Fibroblast of skin of scalp (primary cell): ENCODE measurements at places on chromosomes 2 and 18.

- peak; percentile 97 for DNase-seq
These were observed 42.2 kb downstream of the BIN1 start for GRCh38 chr2:127064642-127065250.

- DNase-seq, result no peak
These were observed 181.3 kb upstream of the UBE2E3 start for GRCh38 chr2:180799141-180799540.

GRCh38 chr2:25177211-25177611 is 8.8 kb upstream of the POMC start:
- no peak for DNase-seq

- DNase-seq, result no peak
These were observed 1.3 kb downstream of the DUSP2 start for GRCh38 chr2:96143848-96144480.

DNA sequence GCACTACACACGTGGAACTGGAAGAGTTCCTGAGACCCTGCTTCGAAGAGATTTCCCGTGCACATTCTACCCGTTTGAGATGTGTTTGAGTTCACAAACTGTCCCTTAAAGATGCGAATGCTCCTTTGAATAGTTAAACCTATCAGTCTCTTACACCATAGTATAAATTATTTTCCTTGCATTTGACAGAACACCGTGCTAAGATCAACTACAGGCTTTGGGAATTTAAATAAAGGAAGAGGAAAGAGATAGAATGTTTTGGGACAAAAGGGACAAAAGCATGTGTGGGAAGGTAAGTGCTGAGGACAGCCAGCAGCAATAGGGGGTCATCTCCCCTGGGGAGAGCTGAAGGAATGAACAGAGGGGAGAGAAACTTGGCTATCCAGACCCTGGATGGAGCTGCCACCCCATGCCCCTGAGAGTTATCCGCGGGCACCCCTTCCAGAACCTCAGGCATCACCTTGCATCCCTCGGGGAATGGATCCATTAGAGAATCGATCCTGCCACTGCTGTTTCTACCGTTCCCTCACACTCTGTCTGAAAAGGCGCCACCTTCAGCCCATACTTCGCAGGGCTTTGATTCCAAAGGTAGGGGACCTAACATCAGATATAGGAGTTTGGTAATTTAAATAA is 888 bp upstream of the ADCY3 start:
- DNase-seq, result no peak

GRCh38 chr2:82275599-82275998 is 1971.0 kb upstream of the LRRTM1 start:
- no peak for DNase-seq

DNA sequence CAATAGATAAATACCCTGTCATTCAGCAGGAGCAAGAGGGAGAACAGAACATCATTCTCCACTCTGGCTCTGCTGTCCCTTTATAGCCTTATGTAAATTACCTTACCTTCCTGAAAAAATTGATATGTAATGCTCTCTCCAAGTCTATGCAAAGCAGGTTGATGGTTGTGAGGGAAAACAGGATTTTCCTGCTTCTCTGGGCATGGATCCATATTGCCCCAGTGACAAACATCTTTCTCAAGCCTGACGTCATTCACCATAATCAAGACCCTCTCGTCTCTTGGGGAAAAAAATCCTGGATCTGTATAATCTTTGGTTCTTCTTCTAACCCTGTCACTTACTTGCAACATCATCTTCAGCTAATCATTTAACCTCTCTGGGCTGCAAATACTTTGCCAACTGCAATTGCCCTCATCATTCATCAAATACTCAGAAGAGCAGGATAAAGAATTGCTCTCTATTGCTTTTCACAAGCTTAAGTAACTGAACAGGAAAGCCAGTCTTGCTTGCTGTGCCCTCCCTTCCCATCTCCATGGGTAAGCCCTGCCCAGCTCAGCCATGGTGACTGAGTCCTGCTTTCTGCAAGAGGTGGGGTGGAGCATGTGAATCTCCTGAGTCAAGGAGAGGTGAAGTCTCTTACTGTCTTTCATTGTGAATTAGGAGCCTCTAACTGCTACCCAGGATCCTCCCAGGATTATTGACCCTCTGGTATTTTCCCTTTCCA is 123.7 kb upstream of the KLF7 start:
- no peak for DNase-seq

GRCh38 chr2:67650291-67651133 is 253.4 kb downstream of the ETAA1 start:
- DNase-seq, result peak; percentile 93

GRCh38 chr18:48727681-48728080 is 188.8 kb downstream of the CTIF start:
- no peak for DNase-seq

- peak; percentile 15 for DNase-seq
These were observed 199.5 kb downstream of the TTC32 start for GRCh38 chr2:19702267-19702666.

DNA sequence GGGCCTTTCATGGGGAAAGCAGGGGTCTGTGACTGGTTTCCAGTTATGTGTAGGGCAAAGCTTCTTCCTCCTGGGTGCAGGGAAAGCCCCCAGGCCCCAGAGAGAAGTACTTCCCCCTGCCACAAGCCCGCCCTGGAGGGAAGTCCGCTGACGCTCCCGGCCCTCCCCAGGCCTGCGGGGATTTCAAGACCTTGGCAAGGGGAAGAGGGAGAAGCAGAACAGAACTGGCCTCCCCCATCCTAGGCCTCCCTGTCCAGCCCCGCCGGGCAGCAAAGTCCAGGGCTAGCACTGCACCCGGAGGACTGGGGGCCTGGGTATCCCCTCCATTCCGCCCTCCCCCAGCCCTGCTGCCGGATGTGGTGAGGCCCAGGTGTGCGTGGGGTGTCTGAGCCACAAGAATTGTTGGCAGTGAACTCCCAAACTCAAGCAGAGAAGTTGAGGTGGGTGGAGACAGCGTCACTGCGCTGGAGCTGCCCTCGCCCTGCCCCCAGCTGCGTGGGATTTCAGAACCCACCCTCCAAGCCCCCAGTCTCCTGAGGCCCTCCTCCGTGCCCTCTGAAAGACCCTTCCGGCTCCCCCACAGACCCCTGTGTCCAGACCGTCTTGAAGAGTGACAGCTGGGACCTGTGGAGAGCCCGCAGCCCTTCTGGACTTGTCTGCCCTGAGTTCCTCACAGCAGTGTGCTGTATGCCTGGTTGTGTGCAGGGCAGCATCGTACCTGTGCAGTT is 1.1 kb upstream of the DUSP2 start:
- no peak for DNase-seq

DNA sequence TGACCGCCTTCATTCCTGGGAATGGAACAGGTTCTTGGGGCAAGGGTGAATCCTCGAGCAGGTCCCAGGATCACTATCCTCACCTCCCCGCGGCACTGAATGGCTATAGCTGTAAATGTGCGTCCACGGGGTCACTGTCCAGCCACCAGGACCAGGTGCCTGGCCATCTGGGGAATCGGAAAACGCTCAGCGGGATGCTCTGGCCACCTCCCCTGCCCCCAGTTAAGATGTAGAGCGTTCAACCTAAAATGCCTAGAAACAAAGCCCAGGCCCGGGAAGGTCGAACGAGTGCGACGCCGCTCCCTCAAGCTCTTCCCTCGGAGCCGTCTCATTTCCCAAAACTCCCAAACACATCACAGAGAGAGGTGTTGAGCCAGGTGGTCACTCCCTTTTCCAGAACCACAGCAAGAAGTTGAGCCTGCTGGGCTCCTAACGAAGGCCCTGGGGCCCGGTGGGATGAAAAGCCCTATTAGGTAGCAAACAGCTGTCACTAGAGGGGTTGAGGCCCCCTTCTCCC is 795 bp upstream of the CAPN10 start:
- DNase-seq, result no peak

- DNase-seq, result peak; percentile 98
These were observed 155.4 kb downstream of the ARL4C start for GRCh38 chr2:234341306-234341985.

DNA sequence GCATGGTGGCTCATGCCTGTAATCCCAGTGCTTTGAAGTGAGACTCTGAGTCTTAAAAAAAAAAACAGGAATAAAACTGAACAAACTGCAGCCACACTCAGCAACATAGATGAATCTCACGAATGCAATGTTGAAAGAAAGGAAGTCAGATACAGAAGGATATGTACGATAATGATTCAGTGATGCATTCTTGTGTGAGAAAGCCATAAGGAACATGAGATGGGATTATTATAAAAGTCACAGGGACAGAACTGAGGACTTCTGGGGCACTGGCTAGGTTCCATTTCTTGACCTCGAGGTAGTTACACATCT is 56.9 kb upstream of the SMAD2 start:
- DNase-seq, result peak; percentile 31

GRCh38 chr2:102950371-102950946 is 188.6 kb downstream of the TMEM182 start:
- no peak for DNase-seq

DNA sequence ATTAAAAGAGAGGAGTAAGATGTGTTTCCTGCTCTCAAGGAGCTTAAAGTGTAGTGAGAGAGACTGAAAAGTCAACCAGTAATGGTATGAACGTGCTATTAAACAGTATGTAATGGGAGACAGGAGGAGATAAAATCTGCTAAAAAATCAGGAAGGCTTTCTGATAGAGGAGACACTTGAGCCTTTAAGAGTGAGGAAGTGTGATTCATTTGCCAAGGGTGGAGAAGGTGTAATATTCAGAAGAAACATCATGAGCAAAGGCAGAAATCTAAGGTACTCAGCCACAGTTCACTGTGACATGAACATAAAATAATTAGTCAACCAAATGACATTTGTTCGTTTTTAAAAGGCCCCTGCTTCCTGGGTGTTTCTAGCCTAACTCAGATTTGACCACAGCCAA is 137.8 kb upstream of the SKOR2 start:
- no peak for DNase-seq

GRCh38 chr2:234839285-234839684 is 112.5 kb upstream of the SH3BP4 start:
- DNase-seq, result peak; percentile 54

DNA sequence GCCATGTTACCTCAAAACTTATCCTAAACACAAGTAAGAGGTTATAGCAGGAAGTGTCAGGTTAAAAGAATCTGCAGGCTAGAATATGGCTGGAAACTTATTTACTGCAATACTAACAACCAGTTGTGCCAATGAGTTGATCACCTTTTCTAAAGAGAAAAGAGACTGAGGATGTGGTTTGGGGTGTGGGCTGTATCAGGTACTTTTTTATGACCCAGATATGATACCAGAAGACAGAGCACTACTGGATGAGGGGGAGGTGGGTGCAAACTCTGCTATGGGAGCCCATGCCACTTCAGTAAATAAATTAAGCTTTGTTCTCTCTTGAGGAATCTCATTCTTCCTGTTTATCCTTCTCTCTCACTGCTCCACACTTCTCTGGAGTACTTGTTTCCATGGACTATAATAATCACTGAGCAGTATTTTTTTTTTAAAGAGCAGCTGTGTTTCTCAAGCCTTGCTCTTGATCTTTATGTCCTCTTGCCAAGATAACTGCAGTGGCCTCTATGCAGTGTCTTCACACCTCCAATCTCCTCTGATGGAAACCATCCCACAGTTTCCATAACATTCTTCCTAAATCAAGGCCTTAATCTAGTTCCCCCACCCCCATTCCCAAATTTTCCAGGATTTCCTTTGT is 51.2 kb upstream of the NOSTRIN start:
- DNase-seq, result no peak

GRCh38 chr2:39039072-39039471 is 81.8 kb downstream of the SOS1 start:
- DNase-seq, result no peak

- no peak for DNase-seq
These were observed 88.4 kb upstream of the MGAT4A start for GRCh38 chr2:98819231-98819766.
